ENCODE measurements at places on chromosomes 3 and 15.

DNA sequence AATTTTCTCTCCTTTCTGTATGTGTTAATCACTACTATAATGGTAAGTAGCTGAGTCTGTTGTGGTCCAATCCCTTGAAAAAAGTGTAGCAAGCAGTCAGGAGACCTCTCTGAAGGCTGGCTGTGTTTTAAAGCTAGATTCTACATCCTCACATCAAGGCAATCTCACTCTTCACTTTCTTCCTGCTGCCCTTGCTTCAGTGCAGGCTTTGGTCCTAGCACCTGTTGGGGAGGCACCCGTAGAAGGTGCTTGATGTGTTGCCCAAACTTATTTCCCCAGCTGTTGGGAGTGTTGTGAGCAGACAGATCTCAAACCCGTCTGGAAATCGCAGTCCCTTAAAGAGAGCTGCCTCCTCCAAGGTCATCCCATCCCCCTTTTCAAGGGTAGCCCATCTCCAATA is 8.6 kb downstream of the FRMD4B start:
- no peak for DNase-seq

- no peak for DNase-seq
Observed at GRCh38 chr3:98968824-98969223, 67.3 kb upstream of the DCBLD2 start.

GRCh38 chr3:28726840-28727239 is 378.2 kb upstream of the AZI2 start:
- peak; percentile 64 for DNase-seq

- DNase-seq = no peak
Observed at GRCh38 chr3:113825090-113825489, 13.5 kb upstream of the GRAMD1C start.

DNA sequence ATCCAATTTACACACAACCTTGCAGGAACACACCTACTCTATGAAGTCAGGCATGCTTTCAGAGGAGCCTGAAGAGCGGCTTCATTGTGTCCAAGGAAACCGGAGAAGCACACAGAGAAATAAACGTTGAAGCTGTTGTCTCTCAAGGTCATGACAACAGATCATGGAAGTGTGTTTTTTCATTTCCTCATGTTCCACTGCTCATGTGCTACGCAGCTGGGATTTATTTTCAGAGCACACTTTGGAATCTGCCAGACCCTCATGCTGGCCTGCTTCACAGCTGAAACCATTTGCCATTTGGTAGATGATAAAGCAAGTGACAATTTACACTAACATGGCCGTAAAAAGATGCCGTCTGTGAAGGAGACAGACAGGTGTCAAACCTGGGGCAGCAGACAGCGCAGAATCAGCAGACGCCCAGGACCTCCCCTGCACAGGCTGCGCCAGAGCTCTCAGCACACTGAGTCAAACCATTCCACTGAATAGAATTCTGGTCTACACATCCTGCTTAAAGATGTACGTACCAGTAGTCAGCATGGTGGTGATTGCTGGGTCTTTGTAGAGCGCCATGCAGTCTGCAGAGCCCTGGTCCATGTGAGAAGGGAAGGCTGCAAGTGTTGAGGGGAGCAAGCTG is 99.3 kb downstream of the ARNT2 start:
- DNase-seq = no peak

- no peak for DNase-seq
Observed at GRCh38 chr15:90217671-90218394, 15.9 kb downstream of the CIB1 start.

DNA sequence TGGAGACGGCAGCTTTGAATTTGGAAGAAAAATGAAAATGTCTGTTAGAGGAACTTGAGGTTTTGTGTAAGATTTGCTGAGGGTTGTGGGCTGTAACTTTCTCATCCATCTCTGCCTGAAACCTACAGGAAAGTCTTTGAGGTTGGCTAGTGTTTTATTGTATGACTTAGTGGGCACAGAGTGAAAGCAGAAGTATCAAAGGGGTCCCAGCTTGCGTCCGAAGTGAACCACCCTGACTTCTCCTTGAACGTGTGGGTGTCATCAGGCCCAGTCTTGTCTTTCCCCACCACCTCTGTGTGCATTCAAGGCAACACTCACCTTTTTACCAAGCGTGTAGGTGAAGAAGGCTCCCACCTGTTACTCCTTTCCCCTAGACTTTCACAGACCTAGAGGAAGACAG is 682.1 kb upstream of the CFAP20DC start:
- no peak for DNase-seq

- DNase-seq = no peak
Observed at GRCh38 chr3:143132246-143132980, 12.8 kb downstream of the CHST2 start.

DNA sequence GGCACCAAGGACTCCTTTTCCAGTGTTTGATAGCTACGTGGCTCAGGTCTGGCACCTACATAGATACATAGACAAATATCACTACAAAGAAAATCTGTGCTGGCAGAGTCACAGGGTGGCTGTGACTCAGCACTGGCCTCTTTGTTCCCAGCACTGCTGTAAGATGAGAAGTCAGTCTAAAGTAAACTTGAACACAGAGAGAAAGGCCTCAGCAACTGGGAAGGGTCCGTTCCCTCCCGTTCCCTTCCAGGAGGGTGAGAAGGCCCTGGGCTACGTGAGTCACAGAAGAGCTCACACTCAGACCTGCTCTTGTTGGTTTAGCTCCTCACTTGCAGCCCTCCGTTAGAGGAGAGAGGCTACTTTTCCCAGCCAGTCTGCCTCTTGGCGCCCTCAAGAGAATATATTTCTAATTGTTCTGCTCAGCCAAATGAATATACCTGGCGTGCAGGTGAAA is 23.1 kb downstream of the ANXA2 start:
- DNase-seq = peak; percentile 92

DNA sequence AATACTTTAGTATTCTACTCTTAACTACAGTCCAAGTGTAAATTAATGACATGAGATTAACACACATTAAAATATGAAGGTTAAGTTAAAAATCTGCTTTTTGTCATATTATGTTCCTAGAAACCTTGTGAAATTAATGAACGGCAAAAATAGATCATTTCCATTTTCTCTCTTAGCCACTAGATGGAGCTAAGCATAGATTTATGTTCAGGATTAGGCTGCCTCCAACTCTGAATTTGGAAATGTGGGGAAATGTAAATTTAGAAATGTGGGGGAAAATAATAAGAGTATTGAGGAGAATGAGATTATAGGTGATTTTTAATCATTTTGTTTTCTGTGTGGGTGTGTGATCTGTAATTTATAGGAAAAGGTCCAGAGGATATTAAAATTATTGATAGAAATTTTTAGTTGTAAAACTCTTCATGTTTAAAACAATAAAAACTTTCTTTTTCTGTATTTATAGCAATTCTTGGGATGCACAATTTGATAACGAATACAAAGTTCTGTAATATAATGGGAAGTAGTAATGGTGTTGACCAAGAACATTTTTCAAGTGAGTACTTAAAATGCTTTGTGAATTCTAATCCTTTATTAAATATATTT is 59.2 kb downstream of the TMOD3 start:
- DNase-seq = no peak

Measured in Calu3 (cell line).